ENCODE measurements at places on chromosomes 3 and 15. TPM values are rescaled to one million over a fixed set of nuclear protein-coding genes. Genes with fewer than 3 reads are reported as not detected.

- H3K4me3 ChIP-seq = no peak overlapping the region
- H3K27me3 ChIP-seq = no peaks in the 10 kb centered on the region
- peaks cover 23% of the 10 kb centered on the region for H3K4me1 ChIP-seq
Measured at GRCh38 chr3:48426944-48427629, 2.8 kb downstream of the PLXNB1 start.

GRCh38 chr3:51224283-51224682 is 160.8 kb upstream of the MANF start:
- no peaks in the 10 kb centered on the region for H3K27me3 ChIP-seq
- H3K4me1 ChIP-seq = no peaks in the 10 kb centered on the region
- H3K27ac ChIP-seq = no peak overlapping the region
- DNase-seq = no peak
- no peak overlapping the region for H3K4me3 ChIP-seq
- H3K36me3 ChIP-seq = no peaks in the 10 kb centered on the region

DNA sequence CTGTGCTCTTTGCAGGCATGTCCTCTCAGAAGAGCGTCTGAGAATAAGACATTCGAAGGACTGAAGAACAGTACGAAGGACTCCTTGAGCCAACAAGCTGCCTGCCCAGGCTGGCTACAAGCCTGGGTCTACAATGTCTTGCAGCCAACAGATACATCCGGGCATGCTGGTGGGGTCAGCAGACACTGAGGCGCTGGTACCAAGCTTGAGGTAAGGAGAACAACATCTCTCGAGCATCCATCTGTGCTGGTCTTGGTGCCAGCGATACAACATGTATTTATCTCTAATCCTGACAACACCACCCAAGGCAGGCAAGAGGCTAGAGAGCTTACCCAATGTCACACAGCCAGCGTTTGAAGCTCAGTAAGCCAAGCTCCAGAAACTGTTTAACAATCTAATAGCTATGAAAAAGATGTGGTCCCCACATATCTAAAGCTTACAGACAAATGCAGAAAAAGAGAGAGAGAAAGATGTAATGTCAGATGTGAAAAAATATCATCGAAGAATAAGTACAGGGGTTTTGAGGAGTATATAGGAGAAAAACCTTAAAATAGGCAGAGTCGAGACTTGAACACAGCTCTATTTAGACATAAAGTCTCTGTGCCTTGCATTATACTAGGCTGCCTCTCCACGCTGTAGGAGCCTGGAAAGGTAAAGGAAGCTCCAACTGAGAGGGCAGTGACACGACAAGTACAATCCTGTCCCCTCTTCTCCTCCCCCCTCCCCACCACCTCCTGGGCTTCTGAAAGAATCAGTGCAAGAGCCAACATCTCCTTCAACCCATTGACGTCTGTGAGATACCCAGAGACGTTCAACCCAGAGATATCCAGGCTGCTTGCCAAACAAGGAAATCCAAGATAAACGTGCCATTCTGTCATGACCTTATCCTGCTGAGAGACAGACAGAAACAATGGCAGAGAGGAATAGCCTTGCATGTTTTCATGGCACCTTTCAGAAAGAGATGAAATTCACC is 39.4 kb downstream of the WWTR1 start:
- no peaks in the 10 kb centered on the region for H3K27me3 ChIP-seq
- peaks cover 12% of the 10 kb centered on the region for H3K4me1 ChIP-seq
- 0 out of 2 replicates have a peak, but pooled peaks cover 8% of the 10 kb centered on the region for H3K36me3 ChIP-seq
- DNase-seq = no peak
- no peak overlapping the region for H3K27ac ChIP-seq

DNA sequence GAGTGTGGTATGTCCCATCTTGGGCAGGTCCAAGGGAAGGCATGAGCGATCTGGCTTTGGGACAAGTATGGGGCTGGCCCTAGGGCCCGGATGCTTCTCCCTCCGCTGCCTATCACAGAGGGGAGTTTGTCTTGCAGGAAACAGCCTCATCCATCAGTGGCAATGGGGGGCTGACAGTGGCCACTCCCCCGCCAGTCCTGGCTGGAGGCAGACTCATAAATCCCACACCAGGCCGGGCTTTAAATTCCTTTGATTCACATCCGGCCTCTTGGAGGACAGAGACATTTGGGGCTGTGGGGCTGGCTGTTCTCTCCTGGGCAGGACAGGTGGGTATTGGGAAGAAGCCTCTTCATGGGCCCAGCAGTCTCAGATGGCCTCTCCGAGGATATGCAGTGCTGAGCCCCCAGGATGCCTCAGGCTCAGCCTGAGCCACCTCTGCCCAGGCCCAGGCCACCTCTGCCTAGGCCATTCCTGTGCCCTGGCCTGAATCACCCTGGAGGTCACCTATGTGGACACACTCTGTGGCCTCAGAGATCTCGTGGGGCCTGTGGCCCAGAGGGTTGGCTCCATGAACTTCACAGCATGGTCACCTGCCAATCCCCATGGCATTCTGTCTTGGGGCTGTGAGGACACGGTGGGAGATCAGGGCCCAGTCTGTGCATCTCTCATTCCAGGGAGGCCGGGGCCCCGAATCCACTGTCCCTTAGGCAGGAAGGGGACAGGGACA is 84.2 kb upstream of the GOLGA6L4 start:
- no peaks in the 10 kb centered on the region for H3K4me1 ChIP-seq
- no peak overlapping the region for H3K27ac ChIP-seq
- H3K36me3 ChIP-seq = no peaks in the 10 kb centered on the region
- H3K4me3 ChIP-seq = no peak overlapping the region
- DNase-seq = no peak

DNA sequence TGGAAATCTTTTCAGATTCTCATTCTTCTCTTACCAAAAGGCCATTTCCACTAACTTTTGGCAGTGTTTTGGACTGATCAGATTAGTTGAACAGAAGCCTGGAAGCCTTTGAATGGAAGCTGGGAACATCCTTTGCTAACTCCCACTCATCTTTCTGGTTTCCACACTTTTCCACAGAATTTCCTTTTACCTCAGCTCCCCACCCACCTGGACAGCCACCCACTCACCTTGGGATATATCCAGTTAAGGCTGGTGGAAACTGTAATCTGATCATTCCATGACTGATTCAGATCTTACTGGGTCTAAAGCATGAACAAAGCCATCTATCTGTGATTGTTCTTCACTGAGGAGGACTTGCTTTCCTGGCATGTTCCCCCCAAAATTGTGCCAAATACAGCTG is 119.5 kb downstream of the CCNL1 start:
- no peak overlapping the region for H3K4me3 ChIP-seq
- H3K27me3 ChIP-seq = no peaks in the 10 kb centered on the region
- DNase-seq = no peak
- no peak overlapping the region for H3K27ac ChIP-seq
- H3K36me3 ChIP-seq = no peaks in the 10 kb centered on the region

Gene MKRN3
- 26.1 TPM for total RNA-seq

Gene PLCL2
- 4.6 TPM for total RNA-seq

Gene ENTPD3
- not detected for total RNA-seq

Measured in PC-9 (cell line).